ENCODE measurements at places on chromosomes 11 and 22. TPM values are rescaled to one million over a fixed set of nuclear protein-coding genes. Genes with fewer than 3 reads are reported as not detected.

Gene CADM1
- total RNA-seq, result 25.3 TPM

Gene TIGD3
- 0.88 TPM for total RNA-seq

Gene SYT13
- total RNA-seq, result 12.3 TPM

Gene IFITM10
- total RNA-seq, result 0.23 TPM

GRCh38 chr11:1573077-1573902, 1.2 kb upstream of the DUSP8 start:
- DNase-seq, result peak; percentile 71
- no peaks in the 10 kb centered on the region for H3K36me3 ChIP-seq
- no peak overlapping the region for H3K27ac ChIP-seq

DNA sequence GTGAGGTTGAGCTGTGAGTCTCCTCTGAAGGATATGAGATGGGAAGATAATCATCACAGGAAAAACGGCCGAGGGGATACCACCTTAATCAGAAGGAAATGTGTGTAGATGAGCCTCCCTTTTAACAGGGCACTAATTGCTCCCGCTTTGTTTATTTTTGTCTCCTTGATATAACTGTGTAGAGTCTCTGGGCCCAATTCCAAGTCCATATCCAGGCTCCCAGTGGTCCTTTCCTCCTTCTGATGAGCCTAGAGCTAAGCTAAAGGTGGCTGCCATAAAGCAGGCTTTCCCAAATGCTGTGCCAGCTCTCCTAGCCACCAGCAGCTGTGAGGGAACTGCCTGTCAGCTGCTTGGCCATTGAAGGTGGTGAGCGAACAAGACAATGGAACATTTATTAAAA, 17.1 kb upstream of the CCDC90B start:
- H3K4me3 ChIP-seq, result no peak overlapping the region

GRCh38 chr11:14500181-14500651, 605 bp upstream of the COPB1 start:
- H3K36me3 ChIP-seq, result peaks cover 8% of the 10 kb centered on the region
- H3K4me1 ChIP-seq, result no peaks in the 10 kb centered on the region
- H3K27ac ChIP-seq, result no peak overlapping the region
- H3K27me3 ChIP-seq, result no peaks in the 10 kb centered on the region
- DNase-seq, result no peak
- H3K4me3 ChIP-seq, result peak overlapping the region; percentile 70

- H3K36me3 ChIP-seq, result no peaks in the 10 kb centered on the region
- H3K4me3 ChIP-seq, result no peak overlapping the region
- no peak overlapping the region for H3K27ac ChIP-seq
- no peaks in the 10 kb centered on the region for H3K27me3 ChIP-seq
- no peak for DNase-seq
- H3K4me1 ChIP-seq, result peaks cover 5% of the 10 kb centered on the region
Measured at GRCh38 chr11:10002221-10002620, 291.8 kb downstream of the SBF2 start.

- DNase-seq, result no peak
- no peaks in the 10 kb centered on the region for H3K36me3 ChIP-seq
- no peaks in the 10 kb centered on the region for H3K4me1 ChIP-seq
- H3K4me3 ChIP-seq, result no peak overlapping the region
- H3K27ac ChIP-seq, result no peak overlapping the region
- H3K27me3 ChIP-seq, result peaks cover 1% of the 10 kb centered on the region
Measured at GRCh38 chr11:78838417-78838816, 263.8 kb upstream of the NARS2 start.

- peaks cover 1% of the 10 kb centered on the region for H3K27me3 ChIP-seq
- no peak overlapping the region for H3K27ac ChIP-seq
- DNase-seq, result no peak
- H3K4me1 ChIP-seq, result no peaks in the 10 kb centered on the region
- no peaks in the 10 kb centered on the region for H3K36me3 ChIP-seq
- no peak overlapping the region for H3K4me3 ChIP-seq
Measured at GRCh38 chr11:16412525-16413172, 56.3 kb upstream of the SOX6 start.

DNA sequence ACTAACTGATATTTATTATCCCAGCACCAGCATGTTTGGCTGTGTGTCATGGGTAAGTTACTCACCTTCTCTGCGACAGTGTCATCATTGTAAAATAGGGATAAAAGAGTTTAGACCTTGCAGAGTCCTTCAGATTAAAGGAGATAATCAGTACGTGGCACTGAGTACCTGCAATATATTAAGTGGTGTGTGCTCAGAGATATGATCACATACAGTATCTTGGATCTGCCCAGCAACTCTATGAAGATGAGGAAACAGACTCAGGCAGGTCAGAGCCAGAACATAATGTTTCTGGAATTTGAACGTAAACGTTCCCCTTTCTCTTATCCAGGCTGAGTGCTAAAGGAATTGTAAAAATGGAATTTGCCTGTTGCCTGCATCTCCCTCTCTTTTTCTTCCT, 46.9 kb upstream of the ELF5 start:
- H3K27ac ChIP-seq, result no peak overlapping the region
- DNase-seq, result no peak
- no peaks in the 10 kb centered on the region for H3K36me3 ChIP-seq
- no peaks in the 10 kb centered on the region for H3K4me1 ChIP-seq

GRCh38 chr11:29336727-29337575, 679.9 kb downstream of the KCNA4 start:
- H3K27me3 ChIP-seq, result no peaks in the 10 kb centered on the region
- no peak overlapping the region for H3K27ac ChIP-seq
- no peak for DNase-seq
- no peaks in the 10 kb centered on the region for H3K4me1 ChIP-seq
- no peaks in the 10 kb centered on the region for H3K36me3 ChIP-seq

- no peak overlapping the region for H3K4me3 ChIP-seq
- H3K27me3 ChIP-seq, result no peaks in the 10 kb centered on the region
- DNase-seq, result no peak
- H3K4me1 ChIP-seq, result no peaks in the 10 kb centered on the region
Measured at GRCh38 chr11:49213026-49213560, 4.7 kb upstream of the FOLH1 start.

GRCh38 chr22:43753688-43754087, 58.4 kb downstream of the EFCAB6 start:
- no peak overlapping the region for H3K27ac ChIP-seq
- DNase-seq, result no peak
- no peak overlapping the region for H3K4me3 ChIP-seq
- H3K27me3 ChIP-seq, result no peaks in the 10 kb centered on the region

DNA sequence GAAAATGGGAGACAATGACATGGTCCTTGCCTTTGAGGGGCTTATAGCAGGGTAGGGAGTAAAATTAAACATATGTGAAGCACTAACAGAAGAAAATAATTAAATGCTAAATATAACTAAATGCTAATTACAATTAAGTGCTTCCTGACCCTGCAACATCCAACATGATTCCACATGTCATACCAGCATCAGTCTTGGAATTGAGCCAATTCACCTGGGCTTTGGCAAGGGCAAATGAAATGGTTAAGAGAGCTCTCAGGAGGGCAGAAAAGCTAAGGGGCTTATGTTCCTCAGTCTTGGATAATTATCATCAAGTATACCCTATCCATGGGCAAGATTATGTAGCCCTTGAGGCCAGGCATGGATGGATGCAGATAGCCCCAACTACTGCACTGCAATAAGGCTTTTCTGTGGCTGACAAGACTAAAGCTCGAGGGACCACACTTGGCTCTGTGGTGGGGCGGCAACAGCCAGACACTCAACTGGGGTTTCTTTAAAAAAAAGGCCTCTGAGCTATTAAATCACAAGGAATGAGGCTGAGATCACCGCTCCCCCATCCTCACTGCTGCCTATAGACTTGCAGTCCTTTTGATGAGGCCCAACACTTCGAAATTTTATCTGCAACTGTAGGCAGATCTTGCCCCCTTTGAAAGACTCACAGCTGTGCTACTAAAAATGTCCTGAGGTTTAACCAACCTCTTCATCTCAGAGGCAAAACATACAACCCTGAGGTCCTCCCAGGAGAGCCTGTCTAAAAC, 39.0 kb downstream of the IL18BP start:
- no peak overlapping the region for H3K4me3 ChIP-seq
- peaks cover 33% of the 10 kb centered on the region for H3K4me1 ChIP-seq
- no peak for DNase-seq
- H3K36me3 ChIP-seq, result peaks cover 22% of the 10 kb centered on the region
- no peak overlapping the region for H3K27ac ChIP-seq

DNA sequence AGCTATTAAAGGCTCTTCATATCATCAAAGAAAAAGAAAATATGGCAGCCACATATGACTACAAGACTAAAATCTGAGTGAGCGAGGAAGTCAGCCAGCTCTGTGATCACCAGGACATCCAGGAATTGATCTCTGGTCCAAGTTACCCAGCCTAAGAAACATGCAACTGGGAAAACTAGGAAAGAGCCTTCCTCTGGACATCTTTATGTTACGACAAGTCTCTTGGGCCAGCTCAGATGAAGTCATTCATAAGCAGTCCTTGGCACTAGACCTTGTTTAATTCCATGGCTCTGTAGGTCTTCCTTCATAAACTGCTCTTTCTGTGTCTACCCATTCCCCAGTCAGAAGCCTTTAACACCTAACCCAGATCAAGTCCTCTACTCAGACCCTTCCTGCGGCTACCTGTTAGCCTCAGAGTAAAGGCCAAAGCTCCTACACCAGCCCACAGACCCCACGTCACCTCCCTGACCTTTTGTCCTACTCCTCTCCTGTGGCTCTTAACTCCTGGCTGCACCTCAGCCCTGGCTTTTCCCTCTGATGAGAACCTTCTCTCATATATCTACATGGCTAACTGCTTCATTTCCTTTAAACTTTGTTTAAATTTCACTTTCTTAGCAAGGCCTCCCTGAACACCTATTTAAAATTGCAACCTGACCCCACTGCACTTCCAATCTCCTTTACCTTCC, 134.0 kb downstream of the KIF18A start:
- H3K4me3 ChIP-seq, result no peak overlapping the region
- H3K27ac ChIP-seq, result no peak overlapping the region
- H3K27me3 ChIP-seq, result no peaks in the 10 kb centered on the region
- no peaks in the 10 kb centered on the region for H3K36me3 ChIP-seq

DNA sequence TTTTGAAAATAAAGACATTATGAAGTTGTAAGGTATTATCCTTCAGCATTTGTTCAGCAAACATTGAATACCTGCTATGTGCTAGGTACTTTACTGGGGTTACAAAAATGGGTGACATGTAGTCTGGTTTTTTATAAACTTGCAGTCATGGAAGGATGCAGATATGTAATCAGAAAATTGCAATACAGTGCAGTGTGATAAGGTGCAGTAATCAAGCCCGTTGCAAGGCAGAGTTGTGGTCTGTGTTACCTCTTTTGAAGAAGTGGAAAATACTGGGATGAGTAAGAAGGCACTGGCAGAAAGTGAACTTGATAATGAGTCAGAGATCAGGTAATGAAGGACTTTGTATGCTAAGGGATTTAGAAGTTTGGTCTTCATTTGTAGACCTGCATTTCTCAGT, 8.1 kb downstream of the FBXO7 start:
- H3K4me3 ChIP-seq, result no peak overlapping the region
- H3K27ac ChIP-seq, result no peak overlapping the region
